ENCODE measurements at places on chromosomes 16 and 17.

GRCh38 chr17:58918072-58918471 lies 162.4 kb downstream of the PPM1E start:
- no peak for DNase-seq

GRCh38 chr16:81639931-81640680 lies 139.0 kb upstream of the PLCG2 start:
- DNase-seq, result no peak

DNA sequence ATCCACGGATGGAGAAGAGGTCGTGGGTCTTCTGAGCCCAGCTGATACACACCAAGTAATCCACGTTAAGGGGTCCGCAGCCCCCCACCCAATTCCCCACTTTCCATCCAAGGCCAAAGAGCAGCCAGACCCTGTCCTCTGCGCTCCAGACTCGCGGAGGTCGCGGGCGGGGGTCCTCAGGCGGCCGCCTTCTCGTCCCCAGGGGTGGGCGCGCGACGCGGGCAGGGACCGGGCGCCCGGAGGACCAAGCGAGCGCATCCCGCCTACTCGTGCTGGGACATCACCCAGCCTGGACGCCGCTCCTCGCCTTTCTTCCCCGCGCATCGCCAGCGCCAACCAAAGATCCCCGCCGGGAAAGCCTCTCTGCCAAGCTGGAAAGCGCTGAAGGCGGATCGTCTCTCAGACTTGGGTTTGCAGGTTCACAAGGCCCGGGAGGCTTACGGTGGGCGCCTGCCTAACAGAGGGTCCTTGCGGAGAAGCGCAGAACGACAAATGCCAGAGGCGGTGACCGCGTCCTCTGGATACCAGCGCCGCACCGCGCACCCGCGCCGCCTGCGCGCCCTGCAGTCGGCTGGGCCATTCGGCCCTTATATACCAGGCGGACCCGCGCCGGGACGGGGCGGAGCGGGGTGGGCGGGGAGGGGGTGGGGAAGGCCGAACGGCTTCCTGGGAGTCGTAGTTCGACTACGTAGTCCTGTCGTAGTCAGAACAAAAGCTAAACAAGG lies 471.6 kb downstream of the SOX9 start:
- no peak for DNase-seq

- DNase-seq, result no peak
Observed at GRCh38 chr17:28917029-28917428, 14.2 kb upstream of the DHRS13 start.

DNA sequence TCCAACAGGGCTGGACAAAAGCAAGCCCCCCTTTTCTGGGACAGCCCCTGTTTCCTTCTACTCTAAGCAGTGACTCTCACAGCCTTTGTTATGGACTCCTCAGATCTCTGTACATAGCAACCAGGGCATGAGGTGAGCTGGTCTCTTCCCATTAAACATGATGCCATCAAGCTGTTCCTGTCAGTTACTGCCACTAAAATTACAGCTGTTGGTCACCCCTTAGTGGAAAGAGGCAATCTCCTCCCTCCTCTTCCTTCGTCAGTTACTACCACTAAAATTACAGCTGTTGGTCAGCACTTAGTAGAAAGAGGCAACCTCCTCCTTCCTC lies 95.2 kb upstream of the SMIM36 start:
- no peak for DNase-seq

GRCh38 chr17:74599023-74599399 lies 6.9 kb upstream of the CD300LD start:
- DNase-seq, result no peak

DNA sequence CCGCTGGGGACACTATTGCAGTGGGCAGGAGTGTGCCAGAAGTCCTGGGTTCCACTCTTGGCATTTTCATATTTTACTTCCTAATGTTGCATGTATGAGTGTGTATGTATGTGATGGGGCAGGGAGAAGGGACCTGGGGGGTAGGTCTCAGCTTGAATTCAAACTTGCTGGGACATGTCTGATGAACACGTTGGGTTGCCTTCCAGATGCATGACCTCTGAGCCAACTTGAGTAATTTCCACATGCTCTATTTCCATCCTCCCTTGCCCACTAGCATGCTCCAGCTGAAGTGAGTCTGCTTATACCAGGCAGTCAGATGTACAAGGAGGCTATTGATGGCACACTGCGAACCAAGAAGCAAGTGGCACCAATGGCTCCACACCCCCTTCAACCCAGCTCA lies 32.9 kb upstream of the SRSF1 start:
- DNase-seq, result no peak

- DNase-seq, result no peak
Observed at GRCh38 chr16:49482690-49483089, 109.1 kb downstream of the C16orf78 start.

DNA sequence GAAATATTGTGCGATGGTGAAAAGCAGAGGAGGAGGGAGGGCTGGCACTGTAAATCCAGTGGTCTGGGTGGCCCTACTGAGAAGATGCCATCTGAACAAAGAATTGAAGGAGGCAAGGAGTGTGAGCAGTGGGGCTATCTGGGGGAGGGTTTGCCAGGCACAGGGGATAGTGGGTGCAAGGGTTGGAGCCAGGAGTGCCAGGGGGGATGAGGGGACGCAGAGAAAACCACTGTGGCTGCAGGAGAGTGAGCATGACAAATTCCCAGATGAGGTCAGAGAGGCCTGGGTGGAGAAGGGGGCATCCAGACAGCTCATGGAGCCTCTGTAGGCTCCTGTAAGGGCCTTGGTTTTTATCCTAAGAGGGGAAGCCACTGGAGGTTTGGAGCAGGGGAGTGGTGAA lies 4.8 kb downstream of the XYLT2 start:
- no peak for DNase-seq

DNA sequence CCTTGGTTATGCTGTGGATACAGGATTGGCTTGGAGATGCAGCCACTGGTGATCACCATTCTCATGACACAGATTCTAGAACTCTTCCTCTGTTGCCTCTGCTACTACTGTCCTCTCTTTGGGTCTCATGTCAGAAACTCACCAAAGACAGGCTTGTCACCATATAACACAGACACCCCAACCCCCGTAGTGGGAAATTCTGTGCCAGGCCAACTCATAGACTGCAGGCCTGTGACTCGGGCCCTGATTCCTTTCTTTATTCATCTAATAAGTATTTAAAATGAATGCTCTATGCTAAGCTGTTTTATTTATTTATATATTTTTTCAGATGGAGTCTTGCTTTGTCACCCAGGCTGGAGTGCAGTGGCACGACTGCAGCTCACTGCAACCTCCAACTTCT lies 9.5 kb downstream of the CYB5D2 start:
- DNase-seq, result no peak

- no peak for DNase-seq
Observed at GRCh38 chr16:71552698-71553503, 24.0 kb downstream of the TAT start.

DNA sequence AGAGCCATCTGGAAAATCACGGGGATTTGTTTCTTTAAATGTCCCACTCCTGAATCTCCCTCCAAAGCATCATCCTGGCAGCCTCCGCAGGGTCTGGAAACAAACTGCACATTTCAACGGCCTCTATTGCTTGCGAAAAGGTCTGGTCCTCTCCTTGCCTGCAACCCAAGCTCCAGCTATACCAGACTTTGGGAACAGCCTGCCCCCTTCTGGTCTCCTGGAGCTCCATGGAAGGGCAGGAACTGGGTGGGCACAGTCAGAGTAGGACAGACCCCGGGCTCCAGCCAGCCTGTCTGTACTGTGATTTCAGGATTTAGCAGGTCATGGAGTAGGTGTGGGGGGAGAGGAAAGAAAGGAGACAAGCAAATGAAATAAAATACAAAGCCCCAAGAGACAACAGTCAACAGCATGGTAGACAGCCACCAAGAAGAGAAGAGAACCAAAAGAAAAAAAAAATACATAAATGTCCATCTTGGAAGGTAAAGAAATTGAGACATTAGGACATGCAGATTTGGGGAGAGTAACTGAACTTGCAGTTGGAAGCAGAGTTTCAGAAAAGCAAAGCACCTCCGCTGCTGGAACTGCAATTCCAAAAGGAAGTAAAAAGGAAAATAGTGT lies 2.7 kb downstream of the XYLT1 start:
- no peak for DNase-seq

DNA sequence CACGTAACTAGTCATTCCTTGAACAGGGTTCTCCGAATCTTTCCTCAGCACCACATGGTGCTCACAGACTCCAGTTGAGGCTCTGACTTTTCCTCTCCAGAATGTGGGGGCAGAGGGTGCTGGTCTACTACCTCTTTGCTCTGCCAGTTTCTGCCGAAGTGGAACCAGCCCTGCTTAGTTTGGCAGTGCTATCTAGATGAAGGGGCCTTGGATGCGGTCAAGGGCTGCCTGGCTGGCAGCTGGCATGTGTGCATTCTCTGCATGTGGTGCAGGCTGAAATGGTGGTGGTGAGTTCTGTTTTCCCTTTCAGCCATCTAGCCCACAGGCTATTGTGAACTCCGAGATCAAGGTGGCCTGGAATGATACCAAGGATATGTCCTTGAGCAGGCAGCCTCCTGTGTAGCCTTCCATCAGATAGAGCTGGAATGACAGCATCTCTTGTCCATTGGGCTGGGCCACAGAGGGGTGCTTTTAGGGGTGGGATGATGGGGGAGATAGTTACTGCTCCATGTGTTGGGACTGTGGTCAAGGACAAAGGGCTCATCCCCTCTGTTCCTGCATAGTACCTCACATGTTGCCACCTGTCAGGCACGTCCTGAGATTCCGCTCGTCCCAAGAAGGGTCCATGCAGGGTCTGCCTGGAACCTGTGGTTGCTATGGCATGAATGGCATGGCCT lies 2.0 kb downstream of the DYNLL2 start:
- no peak for DNase-seq

DNA sequence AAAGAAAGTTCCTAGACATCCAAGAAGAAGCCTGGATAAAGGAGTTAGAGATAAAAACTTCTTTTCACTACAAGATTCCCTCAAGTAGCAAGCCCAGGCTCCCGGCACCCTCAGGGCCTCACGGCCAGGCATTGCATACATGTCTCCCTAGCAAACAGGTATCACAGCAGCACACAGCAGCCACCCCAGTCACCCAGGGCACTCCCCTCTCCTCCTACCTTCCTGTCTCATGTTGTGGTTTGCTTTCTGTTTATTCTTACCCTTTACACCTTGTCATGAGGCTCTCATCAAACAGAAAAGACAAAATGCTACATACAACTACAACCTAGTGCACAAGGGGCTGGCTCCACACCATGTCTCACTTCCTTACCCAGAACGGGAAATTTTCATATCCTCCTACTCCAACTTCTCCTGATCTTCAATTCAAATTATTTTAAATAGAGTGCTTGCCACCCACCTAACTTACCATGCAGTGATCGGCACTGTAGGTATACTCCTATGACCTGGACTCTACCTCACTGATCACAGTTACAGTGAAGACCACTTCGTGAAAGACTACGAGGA lies 42.7 kb downstream of the XPO6 start:
- no peak for DNase-seq
